ENCODE measurements at places on chromosomes 5 and 9. TPM values are rescaled to one million over a fixed set of nuclear protein-coding genes. Genes with fewer than 3 reads are reported as not detected.

Gene TNFSF8
- total RNA-seq = not detected

Gene PRSS3
- not detected for total RNA-seq

Gene TAF11L3
- total RNA-seq = not detected

Gene PCDHGA3
- 0.57 TPM for total RNA-seq

Gene CDC37L1
- total RNA-seq = 19.1 TPM

Gene OSMR
- 20.2 TPM for total RNA-seq

Gene GAS1
- 159 TPM for total RNA-seq

Gene SLC4A9
- total RNA-seq = not detected

Gene C9
- total RNA-seq = not detected

Gene MSX2
- 4.9 TPM for total RNA-seq

Gene C9orf50
- total RNA-seq = not detected

Data from LHCN-M2 (cell line).